ENCODE measurements at places on chromosomes 4 and X.

DNA sequence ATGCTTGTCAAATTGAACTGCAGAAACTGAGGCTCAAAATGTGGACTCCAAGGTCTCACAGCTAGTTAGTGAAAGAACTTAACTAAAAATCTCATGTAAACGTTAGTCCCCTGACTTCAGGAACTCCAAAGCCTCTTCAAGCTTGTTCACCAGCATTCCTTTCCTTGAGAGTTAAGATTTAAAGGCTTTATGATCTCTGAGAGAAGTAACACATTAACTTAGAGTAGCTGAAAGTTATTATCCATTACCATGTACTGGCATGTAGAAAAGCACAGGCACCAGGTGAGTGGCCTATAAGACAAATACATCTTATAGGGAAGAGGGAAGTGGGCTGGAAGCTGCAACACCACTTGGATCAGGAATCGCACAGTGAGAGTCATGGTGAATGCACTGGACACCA, 15.3 kb downstream of the PARM1 start:
- DNase-seq: no peak

GRCh38 chrX:123959281-123960063, 2.0 kb upstream of the STAG2 start:
- peak; percentile 56 for DNase-seq

GRCh38 chr4:160180211-160180610, 1077.3 kb downstream of the RAPGEF2 start:
- no peak for DNase-seq

- no peak for DNase-seq
Observed at GRCh38 chrX:129781134-129781672, 1.5 kb downstream of the SASH3 start.

Measured in hematopoietic multipotent progenitor cell treated with erythropoietin and hydrocortisone succinate and interleukin-3 and kit ligand, for 15 days (in vitro differentiated cells).